ENCODE measurements at places on chromosomes 6 and 20.

GRCh38 chr6:65262241-65262640 is 444.8 kb downstream of the EYS start:
- no peak for DNase-seq

GRCh38 chr6:151388236-151388635 is 3.1 kb downstream of the ZBTB2 start:
- DNase-seq, result no peak

DNA sequence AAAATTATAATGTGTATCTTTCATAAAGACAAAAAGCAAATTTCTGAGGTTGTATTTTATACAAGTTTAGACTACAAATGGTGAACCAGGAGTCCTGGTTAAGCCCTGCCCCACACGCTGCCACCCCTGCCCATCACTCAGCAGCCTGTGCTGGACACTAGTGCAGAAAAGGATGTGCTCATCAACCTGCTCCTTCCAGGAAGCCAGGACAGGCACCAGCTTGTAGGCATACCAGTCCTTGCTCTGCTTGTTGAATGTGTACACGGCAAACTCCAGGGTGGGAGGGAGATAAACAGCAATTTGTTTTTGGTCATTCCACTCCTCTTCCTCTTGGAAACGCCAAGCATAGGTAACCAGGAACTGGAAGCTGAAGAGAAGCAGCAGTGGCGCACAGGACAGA is 18.1 kb downstream of the CST9L start:
- DNase-seq, result no peak

DNA sequence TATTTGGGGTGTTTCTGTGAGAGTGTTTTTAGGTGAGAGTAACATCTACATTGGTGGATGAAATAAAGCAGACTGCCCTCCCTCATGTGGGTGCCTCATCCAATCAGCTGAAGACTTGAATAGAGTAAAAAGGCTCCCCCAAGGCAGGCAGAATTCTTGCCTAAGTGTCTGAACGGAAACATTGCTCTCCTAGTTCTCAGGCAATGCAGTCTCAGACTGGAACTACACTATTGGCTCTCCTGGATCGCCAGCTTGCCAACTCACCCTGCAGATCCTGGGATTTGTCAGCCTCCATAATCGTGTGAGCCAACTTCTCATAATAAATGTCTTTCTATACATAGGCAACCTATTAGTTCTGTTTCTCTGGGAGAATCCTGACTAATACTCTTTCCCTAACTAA is 5.5 kb upstream of the TMEM170B start:
- DNase-seq, result no peak

GRCh38 chr20:59939879-59940128 is 301 bp downstream of the PPP1R3D start:
- no peak for DNase-seq

- DNase-seq, result no peak
Measured at GRCh38 chr6:47405273-47405672, 72.3 kb upstream of the CD2AP start.

- no peak for DNase-seq
Measured at GRCh38 chr20:31542201-31542842, 28.1 kb downstream of the HM13 start.

DNA sequence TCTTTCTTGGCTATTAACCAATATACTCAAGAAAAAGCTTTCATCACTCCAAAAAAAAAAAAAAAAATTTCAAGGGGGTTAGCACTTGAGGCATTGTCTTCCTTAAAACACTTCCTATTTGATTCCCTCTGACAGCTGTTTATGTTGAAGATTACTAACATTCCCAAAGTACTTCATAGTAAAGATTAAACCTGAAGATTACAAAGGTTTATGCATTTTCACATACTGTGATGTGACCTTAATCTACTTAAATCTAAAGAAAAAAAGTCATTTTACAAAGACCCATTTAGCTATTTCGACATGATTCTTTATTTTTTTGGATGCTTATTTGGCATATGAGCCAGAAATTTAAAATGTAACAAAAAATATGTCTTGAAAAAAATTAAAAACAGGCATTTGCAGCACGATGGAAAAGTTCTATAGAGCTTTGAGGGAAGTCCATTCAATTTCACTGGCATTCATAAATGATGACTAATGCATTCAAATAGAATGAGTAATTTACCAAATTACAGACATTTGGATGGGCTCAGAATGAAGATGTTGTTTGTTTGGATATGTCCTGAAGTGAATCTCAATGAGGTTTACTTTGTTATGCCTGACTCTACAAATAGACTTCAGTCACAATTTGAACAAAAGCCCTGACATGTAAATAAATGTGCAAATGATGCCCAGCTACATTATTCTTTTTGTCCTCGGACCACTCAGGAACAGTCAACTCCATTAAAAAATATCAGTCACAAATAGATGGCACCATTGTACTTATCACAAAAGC is 674.6 kb upstream of the MARCKS start:
- DNase-seq, result no peak

DNA sequence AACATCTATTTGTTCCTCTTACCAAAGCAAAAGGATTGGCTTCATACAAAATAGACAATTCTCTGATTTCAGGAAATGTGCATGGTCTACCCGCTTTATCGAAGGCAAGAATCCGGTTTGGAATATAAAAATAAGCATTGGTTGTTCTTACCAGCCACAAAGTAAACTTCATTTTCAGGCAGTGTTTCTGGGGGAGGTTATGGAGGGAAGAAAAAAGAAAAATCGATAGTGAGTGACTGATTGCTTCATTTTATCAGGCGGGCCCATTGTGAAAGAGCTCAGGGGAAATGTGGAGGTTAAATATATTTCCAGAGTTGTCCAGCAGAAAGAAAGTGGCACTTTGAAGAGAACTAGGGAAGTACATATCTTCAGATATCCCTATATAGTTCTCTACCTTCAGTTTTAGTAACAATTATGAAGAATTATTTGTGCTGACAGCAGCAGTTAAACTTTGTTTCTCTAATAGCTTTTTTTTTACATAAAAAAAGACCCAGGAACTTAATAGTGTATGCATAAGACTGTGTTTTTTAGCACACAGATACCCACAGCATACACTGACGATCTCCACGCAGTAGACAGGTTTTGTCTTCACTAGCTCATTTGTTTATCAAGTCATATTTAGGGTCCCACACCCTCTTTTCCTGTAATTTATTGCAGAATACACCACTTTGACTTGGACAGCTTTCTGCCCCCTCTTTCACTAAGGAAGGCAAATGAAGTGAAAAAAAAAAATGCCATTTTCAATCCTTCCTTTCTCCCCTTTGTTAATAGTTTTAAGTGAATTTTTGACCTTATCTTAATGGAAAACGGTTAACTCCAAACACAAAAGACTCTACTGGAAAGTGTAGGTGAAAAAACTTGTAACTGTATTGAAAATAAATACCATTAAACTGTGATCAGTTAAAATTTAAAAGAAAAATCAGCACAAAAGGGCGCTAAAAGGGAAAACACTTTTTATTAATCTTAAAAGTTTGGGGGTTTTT is 2.9 kb downstream of the POU3F2 start:
- DNase-seq, result peak; percentile 34

DNA sequence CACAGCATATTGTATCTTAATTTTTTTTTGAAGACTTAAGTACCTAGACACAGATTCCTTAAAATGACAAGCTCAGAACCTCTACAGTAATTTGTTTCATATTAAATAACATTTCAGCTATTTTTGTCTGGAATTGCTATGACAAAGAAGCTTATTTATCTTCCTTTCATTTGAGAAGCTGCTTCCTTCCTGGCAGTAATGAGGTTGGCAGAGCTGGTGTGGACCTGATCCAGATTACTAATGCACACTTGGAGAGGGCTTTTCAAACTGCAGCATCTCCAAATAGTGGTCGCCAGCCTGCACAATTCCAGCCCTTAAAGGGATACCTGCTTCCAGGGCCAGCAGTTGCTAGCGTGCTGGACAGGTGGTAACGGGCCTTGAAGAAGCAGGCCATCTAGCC is 12.1 kb downstream of the PTCHD4 start:
- no peak for DNase-seq

GRCh38 chr6:150632785-150633485 is 33.2 kb downstream of the PLEKHG1 start:
- peak; percentile 80 for DNase-seq

DNA sequence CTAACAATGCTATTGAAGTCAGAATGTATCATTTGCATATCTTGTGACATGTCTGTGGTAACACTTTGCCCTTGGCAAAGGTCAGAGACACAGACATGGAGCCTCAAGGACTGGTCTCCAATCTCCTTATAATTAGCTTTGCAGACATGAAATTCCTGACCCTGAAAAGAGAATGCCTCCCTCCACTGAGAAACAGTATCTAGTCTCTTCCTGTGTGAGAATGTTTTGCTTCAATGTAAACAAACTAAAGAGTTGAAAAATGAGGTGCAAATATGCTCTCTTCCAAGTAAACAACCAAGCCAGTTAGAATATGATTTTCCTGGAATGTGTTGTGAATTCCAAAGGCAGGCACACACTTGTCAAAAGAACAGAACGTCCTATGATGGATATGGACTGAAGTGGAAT is 407.1 kb upstream of the MARCKS start:
- no peak for DNase-seq

DNA sequence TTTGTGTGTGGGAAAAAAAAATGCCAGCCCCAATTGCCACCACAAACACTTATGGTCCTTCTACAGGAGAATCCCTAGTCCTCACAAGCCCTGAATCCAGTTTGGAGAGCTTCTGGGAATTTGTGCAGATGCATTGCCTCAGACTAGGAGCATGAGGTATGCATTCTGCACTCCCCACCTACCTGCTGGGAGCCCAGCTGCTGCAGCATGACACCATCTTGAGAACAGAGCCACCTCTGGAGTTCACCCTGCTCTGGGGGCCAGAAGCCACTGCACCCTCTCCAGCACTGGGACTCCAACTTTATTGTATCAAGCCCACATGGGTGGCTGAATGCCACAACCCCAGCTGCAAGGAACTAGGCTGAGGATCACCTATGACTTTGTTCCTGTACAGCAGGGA is 568.5 kb upstream of the ID4 start:
- no peak for DNase-seq

GRCh38 chr20:60648556-60648955 is 603.5 kb upstream of the CDH4 start:
- no peak for DNase-seq

DNA sequence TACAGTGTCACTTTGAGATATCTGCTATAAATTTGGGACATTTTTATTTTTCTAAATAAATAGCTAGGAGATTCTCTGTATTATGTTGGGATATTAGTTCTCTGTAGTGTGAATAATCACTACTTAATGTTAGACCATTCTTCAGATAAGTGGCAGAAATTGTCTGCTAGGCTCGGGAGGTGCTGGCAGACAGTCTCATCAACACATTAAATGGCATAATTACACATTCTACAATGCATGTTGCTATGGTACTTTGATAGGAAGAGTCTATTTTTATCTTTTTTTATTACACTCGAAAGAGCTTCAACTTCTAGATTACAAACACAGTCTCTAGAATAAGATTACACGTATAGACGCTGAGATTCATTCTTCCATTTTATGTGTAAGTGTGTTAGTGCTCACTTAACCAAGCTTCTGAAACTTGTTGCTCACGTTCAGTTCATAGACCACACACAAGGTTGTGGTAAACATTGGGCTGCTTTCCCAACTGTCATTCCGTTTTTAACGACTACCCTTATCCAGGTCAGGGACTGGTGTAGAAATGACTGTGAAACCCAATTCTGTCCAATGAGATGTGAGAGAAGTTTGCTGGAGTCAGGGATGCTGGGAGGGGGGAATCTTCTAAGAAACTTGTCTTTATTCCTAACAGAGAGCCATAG is 78.6 kb downstream of the TPBG start:
- DNase-seq, result no peak

- no peak for DNase-seq
Measured at GRCh38 chr6:1687402-1687801, 77.7 kb downstream of the FOXC1 start.

DNA sequence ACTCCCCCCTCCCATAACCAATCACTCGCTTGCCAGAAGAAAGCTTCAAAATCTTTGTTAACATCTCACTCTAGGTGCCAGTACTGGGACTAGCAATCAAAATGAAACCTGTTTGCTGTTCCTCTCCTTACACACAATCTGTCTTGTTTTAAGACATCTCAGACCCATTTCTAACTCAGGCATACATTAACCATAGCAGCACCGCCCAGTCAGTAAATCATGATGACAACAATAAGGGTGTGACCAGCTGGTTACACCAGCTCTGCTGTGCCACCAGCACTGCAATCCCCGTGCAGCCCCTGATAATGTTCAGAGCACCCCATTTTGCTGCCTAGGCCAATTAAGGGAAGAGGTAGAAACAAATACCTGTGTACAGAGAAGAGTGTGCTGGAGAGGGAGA is 185.2 kb upstream of the TAB2 start:
- DNase-seq, result no peak

DNA sequence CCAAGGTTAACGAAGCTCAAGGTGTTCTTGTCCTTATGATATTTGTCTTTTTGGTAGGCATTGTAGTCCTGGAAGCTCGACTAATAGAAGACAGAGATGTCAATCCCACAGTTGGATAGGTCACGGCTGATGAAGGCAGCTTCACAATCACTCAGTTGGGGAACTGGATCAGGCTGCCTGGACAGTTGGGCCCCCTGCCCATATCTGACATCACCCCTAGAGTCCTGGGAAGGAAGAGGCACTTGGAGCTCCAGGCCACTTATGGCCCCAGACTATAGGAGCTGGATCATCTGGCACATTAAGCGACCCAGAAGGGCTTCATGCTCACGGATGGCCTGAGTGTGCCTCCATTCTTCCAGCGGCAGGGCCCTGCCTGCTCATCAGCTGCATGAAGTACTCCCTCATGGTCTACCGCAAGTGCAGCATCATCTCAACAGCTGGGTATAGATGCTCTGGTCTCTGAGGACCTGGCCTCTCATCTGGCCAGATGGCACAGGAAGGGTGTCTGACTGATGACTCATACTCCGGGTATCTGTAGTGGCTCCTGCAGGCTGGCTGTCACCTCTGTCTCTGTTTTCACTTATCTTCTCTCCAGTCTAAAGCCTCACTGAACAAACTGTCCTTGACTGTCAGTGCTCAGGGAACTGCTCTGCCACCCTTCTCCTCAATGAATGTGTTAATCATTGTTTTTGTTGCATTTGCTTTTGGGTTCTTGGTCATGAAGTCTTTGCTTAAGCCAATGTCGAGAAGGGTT is 29.2 kb upstream of the SSR1 start:
- no peak for DNase-seq

- DNase-seq, result no peak
Measured at GRCh38 chr6:83068616-83069015, 1.1 kb downstream of the DOP1A start.

GRCh38 chr20:605237-605636 is 4.9 kb downstream of the TCF15 start:
- no peak for DNase-seq

DNA sequence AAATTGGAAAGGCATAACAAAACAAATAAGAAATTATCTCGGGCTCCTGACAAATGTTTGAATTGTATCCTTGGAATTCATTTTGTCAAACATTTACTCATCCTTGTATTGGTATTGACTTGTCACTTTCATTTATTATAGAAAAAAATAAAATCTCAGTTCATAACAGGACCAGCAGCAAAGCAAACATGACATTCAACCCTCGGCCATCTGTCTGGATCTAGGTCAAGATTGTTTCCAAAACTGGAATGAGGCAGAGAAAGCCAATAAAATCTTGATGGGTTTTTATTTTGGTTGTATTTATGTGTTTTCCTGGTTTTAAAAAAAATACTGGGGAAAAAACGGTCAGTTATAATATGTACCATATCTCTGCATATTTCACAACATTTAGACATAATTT is 42.9 kb upstream of the FABP7 start:
- no peak for DNase-seq

Measured in B cell (primary cell).